Right ventricle myocardium superior (tissue), 1 donor: ENCODE measurements at places on chromosomes 11 and 22. TPM values are rescaled to one million over a fixed set of nuclear protein-coding genes. Genes with fewer than 3 reads are reported as not detected.

The SLC17A6 gene
- not detected for total RNA-seq

GRCh38 chr11:103953797-103954486 lies 82.5 kb upstream of the DDI1 start:
- DNase-seq = no peak

The MUC2 gene
- not detected for total RNA-seq

The C1QTNF4 gene
- total RNA-seq = 0.48 TPM

GRCh38 chr11:78740199-78741071 lies 165.8 kb upstream of the NARS2 start:
- peak; percentile 48 for DNase-seq

DNA sequence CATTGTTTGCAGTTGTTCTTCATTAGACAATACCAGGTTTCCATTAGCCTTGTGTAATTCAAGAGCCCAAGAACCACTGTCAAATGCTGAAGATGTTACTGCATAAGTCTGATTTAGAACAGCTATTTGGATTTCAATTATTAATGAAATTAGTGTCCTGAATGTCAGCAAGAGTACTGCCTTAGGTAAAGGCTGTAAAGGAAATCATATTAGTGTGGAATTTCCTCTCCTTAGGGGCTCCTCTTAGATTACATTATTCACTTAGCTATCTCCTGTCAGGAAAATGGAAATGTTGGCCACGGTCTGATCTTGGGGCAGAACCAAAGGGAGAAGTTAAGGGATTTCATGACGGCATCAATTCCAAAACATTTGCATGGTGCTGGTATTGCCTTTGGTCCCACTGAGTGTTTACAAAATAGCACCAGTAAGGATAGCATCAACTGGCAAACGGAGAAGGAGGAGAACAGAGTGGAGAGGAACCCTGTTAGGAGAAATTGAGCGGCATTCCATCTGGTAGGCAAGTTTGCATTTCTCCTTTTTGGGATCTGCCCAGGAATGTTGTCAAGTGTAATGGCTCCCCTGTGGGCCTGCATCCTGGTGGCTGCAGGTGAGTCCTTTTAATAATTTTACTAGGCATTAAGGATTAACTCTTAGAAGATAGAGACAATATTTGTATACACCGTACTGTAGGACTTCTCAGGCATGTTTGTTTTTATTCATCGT lies at the start of gene HTR3B:
Gene HTR3B (plus strand): TSS at position 418 of the 723 bp plus-strand sequence. CDS start 138 bp downstream, at position 556.
- DNase-seq = no peak

GRCh38 chr11:57116654-57117053 lies 65.1 kb upstream of the LRRC55 start:
- peak; percentile 44 for DNase-seq

The VPREB3 gene
- total RNA-seq = 0.51 TPM

DNA sequence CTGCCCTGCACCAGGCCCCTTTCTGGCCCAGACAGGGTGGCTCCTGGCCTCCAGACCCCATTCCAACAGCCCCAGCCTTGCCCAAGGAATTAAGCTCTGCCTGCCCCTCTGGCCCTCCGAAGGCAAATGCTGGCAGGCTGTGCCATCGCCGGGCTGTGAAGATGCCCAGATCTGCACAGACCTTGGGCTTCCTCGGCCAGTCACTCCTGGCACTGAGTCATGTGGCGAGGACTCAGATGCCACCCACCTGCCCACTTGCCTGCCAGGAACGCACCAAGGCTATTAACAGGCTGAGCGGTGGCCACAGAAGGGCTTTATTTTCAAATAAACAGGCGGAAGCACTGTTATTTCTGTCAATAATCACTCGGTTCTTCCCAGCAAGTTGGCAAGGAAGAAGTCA lies 50.3 kb upstream of the TTLL12 start:
- no peak for DNase-seq

The PTPMT1 gene
- 20.9 TPM for total RNA-seq

DNA sequence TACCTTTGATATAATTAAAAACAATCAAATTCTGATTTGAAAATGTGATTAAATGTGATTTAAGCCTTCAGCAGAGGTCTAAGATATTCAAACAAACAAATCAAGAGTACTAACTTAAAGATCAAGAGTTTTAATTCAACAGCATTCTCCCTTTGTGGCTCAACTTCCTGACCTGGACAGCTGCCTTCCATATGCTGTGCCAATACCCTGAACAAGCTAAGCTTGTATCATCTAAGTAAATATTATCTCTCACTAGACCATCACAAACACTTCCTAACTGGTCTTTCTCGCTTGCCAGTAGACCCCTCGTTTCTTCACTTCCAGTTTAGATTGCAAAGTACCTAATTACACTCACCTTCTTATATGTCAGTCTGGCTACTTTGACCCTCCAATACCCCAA lies 35.9 kb upstream of the P4HA3 start:
- DNase-seq = no peak

GRCh38 chr11:119093942-119094815 lies 7.5 kb downstream of the DPAGT1 start:
- no peak for DNase-seq

DNA sequence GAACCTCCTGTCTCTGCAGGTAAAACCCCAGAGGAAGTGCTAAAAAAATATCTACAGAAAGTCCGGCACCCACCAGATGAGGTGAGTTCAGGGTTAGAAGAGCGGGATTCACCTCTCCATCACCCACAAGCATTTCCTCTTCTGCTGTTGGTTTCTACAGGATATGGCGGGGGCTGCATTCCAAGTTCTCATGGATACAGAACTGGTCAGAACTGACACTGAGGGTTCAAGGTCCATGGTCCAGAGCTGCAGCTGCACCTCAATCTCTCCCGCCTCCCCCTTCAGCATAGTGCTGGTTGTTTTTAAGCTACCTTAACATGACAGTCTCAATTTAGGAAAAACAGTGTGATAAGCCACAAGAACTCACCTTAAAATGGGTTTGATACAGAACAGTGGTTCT lies 19.2 kb downstream of the DTX4 start:
- DNase-seq = no peak

GRCh38 chr11:121587182-121587581 lies 134.4 kb upstream of the SORL1-AS1 start:
- DNase-seq = no peak

- no peak for DNase-seq
These were observed 99.9 kb downstream of the MED15 start for GRCh38 chr22:20607157-20607907.
